ENCODE measurements at places on chromosomes 16 and 17. TPM values are rescaled to one million over a fixed set of nuclear protein-coding genes. Genes with fewer than 3 reads are reported as not detected.

DNA sequence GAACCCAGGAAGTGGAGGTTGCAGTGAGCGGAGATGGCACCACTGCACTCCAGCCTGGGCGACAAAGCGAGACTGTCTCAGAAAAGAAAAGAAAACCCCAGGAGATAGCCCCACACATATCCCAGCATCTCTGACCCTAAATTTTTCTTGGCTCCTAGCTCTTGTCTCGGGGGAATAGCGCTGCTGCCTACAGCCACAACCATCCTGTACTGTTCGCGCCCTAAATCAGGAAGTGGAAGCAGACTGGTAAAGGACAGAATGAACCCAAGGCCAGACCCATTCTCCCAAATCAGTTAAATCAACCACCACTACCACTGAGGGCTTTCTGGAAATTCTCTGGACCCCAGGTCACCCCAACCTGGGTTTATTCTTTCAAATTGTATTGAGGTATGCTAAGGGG, 1.7 kb downstream of the CTDNEP1 start:
- DNase-seq, result no peak

GRCh38 chr17:79325709-79326430, 251.2 kb downstream of the ENGASE start:
- peak; percentile 23 for DNase-seq

GRCh38 chr17:29549177-29549923, 17.5 kb downstream of the ABHD15 start:
- no peak for DNase-seq

DNA sequence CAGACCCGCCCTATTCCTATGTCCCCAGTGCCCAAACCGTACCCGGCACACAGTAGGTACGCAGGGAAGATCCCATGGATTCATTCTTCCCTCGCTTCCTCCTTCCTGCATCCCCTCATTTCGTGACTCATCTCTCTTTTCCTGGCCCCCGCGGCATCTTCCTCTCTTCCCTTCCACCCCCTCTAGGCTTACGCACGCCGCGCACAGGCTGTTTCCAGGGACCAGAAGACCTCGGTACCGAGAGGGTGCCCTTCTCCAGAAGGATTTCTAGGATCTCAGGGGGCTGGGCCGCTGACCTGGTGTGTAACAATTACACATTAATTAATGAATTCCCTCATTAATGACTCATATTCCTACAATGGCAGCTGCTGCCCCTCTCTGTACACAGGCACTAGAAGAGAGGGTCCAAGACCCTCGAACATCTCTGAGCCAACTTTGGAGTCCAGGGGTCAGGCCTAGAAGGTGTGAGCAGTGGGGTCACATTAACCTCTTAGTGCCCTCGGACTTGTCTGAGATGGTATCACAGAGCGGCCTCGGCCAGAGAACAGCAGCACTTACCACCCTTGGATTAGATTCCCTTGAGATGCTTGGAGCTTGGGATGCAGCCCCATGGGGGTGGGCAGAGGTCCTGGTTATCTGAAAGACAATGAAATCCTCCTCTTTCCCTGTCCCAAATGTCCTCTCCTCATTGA, 16.8 kb upstream of the PLLP start:
- no peak for DNase-seq

- DNase-seq, result no peak
These were observed 381.7 kb downstream of the SLC39A11 start for GRCh38 chr17:72710834-72711233.

- no peak for DNase-seq
These were observed 145.7 kb upstream of the CACNG5 start for GRCh38 chr17:66689221-66689620.

DNA sequence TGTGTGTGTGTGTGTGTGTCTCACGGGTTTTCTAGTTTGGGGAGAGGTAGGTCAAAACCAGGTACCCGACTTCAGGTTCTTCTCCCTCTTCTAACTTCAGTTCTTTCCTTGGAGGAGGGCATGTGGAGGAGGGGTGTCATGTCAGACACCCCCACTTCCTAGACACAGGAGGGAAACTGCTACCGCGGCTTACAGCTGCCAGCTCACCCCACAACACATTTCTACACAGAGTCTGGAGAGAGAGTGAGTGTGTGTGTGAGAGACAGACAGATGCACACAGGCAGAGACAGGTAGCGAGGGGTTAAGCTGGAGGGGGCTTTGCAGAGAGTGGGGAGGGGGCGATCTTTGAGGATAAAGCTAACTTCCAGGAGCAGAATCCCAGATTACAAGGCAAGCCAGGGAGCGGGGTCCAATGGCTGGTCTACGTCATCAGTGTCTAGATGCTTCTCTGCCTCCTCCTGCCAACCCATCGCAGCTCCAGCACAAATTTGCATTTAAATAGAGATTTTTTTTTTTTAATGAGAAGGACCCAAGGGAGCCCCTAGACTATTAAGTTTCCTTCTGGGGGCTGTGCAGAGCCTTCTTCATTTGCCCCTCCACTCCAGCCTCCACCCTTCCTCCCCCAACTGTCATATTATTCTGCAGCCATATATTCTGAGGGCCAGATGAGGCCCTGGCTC, 48.9 kb downstream of the MRM1 start:
- DNase-seq, result no peak

GRCh38 chr17:48997827-48998586, 822 bp downstream of the IGF2BP1 start:
- peak; percentile 50 for DNase-seq

DNA sequence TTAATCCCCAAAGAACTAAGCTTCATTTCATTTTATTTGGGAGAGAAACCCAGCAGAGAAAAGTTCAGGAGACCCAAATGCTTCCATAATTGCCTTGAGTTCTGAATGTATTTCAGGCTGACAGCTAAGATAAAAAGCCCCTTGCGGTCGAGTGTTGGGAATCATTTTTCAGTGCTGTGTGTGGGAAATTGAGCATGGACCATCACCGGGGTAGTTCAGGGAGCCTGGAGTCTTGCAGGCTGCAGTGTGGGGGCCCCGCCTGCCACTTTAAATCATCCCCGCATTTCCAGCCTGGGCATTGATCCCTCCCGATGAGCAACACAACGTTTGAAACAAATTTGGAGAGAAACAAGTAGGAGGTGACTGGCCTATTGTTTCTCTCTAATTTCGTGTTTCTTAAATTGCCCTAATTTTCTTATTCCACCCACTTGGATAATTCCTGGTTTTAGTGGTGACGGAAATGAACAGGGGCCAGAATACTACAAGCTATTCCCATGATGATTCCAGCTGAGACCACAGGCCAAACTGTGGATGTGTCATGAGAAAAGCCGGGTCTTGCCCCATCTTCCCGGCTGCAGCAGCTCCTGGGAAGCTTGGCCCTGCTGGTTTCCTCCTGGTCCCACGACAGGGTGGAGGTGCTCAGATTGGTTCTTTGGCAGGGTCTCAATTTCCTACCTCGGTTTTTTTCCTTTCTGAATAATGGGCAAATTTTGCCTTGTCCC, 75.1 kb downstream of the FOXL1 start:
- no peak for DNase-seq

GRCh38 chr16:67198238-67198734, 645 bp upstream of the ELMO3 start:
- DNase-seq, result peak; percentile 35

C17orf100 gene
- total RNA-seq, result 0.89 TPM

POLR3K gene
- 11.7 TPM for total RNA-seq
